Stimulated activated CD4-positive, alpha-beta T cell treated with anti-CD3 and anti-CD28 coated beads, Interleukin-15, amount 100 ng/mL, for 1 hour (primary cell): ENCODE measurements at places on chromosomes 12 and 14.

GRCh38 chr12:71935594-71935993, 3.1 kb upstream of the TPH2 start:
- DNase-seq = no peak

- DNase-seq = no peak
Measured at GRCh38 chr12:116320791-116321217, 43.3 kb upstream of the MED13L start.

- no peak for DNase-seq
Measured at GRCh38 chr12:45655743-45656142, 73.8 kb upstream of the ARID2 start.

DNA sequence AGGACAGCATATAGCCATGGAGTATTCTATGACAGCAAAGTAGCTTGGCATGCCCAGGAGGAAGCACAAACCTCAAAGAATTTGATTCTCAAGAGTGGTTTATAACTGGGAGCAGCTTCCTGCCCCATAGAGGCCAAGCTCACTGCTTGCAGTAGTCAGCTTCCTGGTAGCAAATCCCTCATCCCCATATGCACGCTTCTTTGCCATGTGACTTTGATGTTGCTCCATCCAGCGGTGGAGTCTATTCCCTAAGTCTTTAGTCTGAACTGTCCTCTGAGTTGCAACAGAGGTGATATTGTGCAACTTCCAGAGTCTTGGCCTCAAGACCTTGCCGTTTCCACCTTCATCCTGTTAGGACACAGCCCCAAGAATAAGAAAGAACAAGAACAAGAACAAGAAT, 996.8 kb upstream of the TMEM132C start:
- DNase-seq = no peak

- no peak for DNase-seq
Measured at GRCh38 chr12:120693848-120694247, 6.9 kb downstream of the MLEC start.
